ENCODE measurements at places on chromosomes 2 and 18.
A peak's percentile ranks its signal among the peaks of the same experiment; 100 is the strongest.

GRCh38 chr2:1841461-1841860 lies 97.1 kb upstream of the PXDN start:
- no peak for DNase-seq

- DNase-seq: no peak
These were observed 4.9 kb upstream of the CYS1 start for GRCh38 chr2:10085043-10085667.

GRCh38 chr2:118856978-118857676 lies 9.7 kb upstream of the EN1 start:
- no peak for DNase-seq

- DNase-seq: no peak
These were observed 19.4 kb downstream of the ITGB1BP1 start for GRCh38 chr2:9403924-9404323.

GRCh38 chr2:79432731-79433146 lies 80.1 kb upstream of the CTNNA2 start:
- no peak for DNase-seq

DNA sequence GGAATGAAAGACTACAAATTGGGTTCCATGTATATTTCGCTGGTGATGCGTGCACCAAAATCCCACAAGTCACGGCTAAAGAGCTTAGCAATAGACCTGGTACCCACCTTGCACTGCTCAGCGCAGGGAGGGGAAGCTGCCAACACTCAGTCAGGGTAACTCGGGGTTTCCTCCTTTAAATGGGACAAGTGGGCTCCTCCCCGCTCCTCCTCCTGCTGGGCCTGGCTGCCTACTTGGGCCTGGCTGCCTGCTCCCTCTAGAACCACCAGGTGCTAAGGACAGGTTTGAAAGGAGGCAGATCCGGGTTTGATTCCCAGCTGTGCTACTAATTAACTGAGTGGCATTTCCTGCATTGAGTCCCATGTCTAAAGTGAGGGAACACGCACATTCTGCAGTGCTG lies 23.4 kb downstream of the MYO7B start:
- no peak for DNase-seq

- DNase-seq: peak; percentile 84
These were observed 411.2 kb downstream of the RND3 start for GRCh38 chr2:150076281-150076680.

GRCh38 chr2:103346780-103347179 lies 584.9 kb downstream of the TMEM182 start:
- DNase-seq: no peak

DNA sequence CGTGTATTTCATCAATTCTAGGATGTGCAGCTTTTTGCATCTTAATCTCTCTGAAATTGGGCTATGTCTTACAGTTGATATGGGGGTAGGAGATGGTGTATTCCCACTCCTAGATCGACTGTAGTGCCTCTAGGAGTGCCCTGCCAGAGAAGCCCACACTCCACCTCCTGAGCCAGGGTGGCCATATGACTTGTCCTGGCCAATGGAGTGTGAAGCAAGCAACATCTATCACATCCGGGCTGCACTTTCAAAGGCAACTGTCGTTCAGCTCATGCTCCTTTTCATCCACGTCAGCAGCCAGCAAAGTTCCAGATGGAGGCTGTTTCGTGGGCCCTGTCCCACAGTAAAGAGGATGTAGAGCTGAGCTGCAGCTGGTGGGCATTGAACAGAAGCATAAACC lies 149.4 kb upstream of the SLC1A4 start:
- DNase-seq: peak; percentile 50

GRCh38 chr2:134527381-134527780 lies 191.4 kb downstream of the TMEM163 start:
- peak; percentile 29 for DNase-seq
